Heart right ventricle (tissue), 16 donors: ENCODE measurements at places on chromosomes 5 and 9. TPM values are rescaled to one million over a fixed set of nuclear protein-coding genes. Genes with fewer than 3 reads are reported as not detected.

GRCh38 chr9:98861781-98862504, 54.5 kb downstream of the GALNT12 start:
- H3K27me3 ChIP-seq, result no peaks in the 10 kb centered on the region
- DNase-seq, result no peak
- H3K4me3 ChIP-seq, result no peak overlapping the region

GABRA6 gene
- not detected for total RNA-seq

C7 gene
- 399 TPM for total RNA-seq

DNA sequence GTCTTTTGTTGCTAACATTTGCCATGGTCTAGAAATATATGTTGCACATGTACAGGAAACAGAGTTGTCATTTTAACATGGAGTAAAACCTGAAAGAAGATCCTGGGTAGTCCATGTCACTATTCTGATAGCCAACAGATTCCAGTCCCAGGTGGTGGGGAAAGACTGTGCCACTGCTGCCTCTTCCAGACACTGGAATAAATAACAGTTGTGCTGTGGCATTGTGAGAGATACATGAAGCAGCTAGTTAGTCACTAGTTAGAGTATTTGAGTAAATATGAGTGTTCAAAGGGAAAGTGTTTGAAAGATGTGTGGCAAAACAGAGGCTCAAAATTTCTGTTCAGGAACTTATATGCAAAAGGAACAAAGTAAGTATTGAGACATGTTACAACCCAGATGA, 1408.3 kb downstream of the EFNA5 start:
- H3K4me1 ChIP-seq, result no peaks in the 10 kb centered on the region
- H3K36me3 ChIP-seq, result no peaks in the 10 kb centered on the region
- H3K4me3 ChIP-seq, result no peak overlapping the region
- no peak for DNase-seq
- no peak overlapping the region for H3K27ac ChIP-seq

- peak overlapping the region; percentile 87 for H3K4me3 ChIP-seq
- no peaks in the 10 kb centered on the region for H3K36me3 ChIP-seq
- no peaks in the 10 kb centered on the region for H3K4me1 ChIP-seq
- no peak for DNase-seq
- peak overlapping the region; percentile 79 for H3K27ac ChIP-seq
Observed at GRCh38 chr9:111897601-111898137, 1.1 kb downstream of the UGCG start.

GRCh38 chr9:33687779-33688178, 107.6 kb upstream of the PRSS3 start:
- no peak overlapping the region for H3K27ac ChIP-seq
- H3K4me1 ChIP-seq, result no peaks in the 10 kb centered on the region
- DNase-seq, result no peak
- H3K36me3 ChIP-seq, result no peaks in the 10 kb centered on the region
- H3K4me3 ChIP-seq, result no peak overlapping the region

PRKACG gene
- not detected for total RNA-seq

CDH12 gene
- total RNA-seq, result not detected

DNA sequence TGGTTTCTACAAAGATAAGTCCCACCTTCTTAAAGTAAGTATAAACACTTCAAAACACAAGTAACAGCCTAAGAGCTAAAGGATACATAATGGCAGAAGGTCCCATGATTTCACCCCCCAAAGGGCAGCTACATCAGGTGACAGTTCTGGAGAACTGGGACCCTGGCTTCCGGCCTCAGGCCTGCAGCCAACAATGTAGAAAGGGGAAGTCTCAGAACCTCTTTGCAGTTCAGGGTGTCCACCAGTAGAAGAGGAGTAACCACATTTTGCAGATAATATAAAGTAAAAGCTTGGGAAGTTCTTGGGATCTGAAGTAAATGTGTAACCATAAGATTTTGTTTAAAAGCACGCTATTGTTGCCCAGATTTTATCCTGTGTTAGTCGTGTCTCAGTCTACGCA, 267.4 kb upstream of the VLDLR start:
- H3K27ac ChIP-seq, result no peak overlapping the region
- no peaks in the 10 kb centered on the region for H3K27me3 ChIP-seq
- H3K4me1 ChIP-seq, result no peaks in the 10 kb centered on the region
- DNase-seq, result no peak

GRCh38 chr9:133709015-133709611, 29.0 kb downstream of the SARDH start:
- H3K4me3 ChIP-seq, result no peak overlapping the region
- H3K36me3 ChIP-seq, result no peaks in the 10 kb centered on the region
- peaks cover 20% of the 10 kb centered on the region for H3K27me3 ChIP-seq

CTNNA1 gene
- total RNA-seq, result 387 TPM

DNA sequence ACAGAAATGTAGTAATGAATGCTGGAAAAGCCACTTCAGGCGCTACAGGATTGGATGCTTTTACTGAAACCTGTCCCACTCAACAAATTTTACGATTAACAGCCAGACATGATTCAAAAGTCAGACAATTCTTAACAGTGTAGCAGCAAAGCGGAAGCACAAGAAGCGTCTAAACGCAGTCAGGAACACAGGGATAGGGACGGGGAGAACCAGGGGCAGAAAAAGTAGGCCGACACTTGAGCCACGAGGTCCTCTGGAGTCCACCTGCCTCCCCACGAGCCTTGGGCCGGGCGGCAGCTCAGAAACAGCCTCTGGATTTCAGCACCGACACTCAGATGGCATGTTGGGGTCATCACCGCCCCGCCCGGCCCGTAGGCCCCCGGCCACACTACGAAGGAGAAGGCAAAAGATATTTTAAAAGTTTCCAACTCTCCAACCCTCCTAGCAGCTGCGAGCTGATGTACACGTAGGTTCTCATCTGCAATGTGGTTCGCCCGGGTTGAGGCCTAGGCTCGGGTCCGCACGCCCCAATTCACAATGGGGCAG, 615 bp downstream of the RACK1 start:
- peak overlapping the region; percentile 76 for H3K4me3 ChIP-seq
- DNase-seq, result no peak
- peaks cover 2% of the 10 kb centered on the region for H3K36me3 ChIP-seq
- H3K4me1 ChIP-seq, result peaks cover 44% of the 10 kb centered on the region
- H3K27me3 ChIP-seq, result no peaks in the 10 kb centered on the region

GRCh38 chr5:44536650-44537260, 147.5 kb upstream of the FGF10 start:
- no peak overlapping the region for H3K4me3 ChIP-seq
- H3K27ac ChIP-seq, result no peak overlapping the region
- DNase-seq, result peak; percentile 18
- no peaks in the 10 kb centered on the region for H3K4me1 ChIP-seq
- H3K27me3 ChIP-seq, result no peaks in the 10 kb centered on the region

PCDHGA5 gene
- total RNA-seq, result 9.7 TPM

CMYA5 gene
- 1,452 TPM for total RNA-seq

DNA sequence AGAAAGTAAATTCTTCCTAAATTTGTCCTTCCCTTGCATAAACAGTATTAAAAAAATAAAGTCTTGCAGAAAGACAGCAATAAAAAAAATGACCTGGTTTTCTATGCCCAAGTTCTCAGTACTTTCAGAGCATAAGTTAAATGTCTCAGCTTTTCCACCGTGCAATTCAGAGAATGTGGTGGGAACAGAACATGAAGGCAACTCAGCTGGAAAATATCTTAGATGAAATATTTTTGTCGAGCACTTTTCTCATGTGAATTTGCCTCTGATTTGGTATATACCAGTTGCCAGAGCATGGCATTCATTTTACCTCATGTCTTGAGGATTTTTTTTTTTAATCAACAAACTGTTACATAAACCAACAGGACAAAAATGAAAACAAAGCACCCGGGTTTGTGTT, 176.1 kb downstream of the CETN3 start:
- H3K36me3 ChIP-seq, result no peaks in the 10 kb centered on the region
- H3K27ac ChIP-seq, result no peak overlapping the region
- no peak overlapping the region for H3K4me3 ChIP-seq
- H3K4me1 ChIP-seq, result no peaks in the 10 kb centered on the region
- no peak for DNase-seq

DNA sequence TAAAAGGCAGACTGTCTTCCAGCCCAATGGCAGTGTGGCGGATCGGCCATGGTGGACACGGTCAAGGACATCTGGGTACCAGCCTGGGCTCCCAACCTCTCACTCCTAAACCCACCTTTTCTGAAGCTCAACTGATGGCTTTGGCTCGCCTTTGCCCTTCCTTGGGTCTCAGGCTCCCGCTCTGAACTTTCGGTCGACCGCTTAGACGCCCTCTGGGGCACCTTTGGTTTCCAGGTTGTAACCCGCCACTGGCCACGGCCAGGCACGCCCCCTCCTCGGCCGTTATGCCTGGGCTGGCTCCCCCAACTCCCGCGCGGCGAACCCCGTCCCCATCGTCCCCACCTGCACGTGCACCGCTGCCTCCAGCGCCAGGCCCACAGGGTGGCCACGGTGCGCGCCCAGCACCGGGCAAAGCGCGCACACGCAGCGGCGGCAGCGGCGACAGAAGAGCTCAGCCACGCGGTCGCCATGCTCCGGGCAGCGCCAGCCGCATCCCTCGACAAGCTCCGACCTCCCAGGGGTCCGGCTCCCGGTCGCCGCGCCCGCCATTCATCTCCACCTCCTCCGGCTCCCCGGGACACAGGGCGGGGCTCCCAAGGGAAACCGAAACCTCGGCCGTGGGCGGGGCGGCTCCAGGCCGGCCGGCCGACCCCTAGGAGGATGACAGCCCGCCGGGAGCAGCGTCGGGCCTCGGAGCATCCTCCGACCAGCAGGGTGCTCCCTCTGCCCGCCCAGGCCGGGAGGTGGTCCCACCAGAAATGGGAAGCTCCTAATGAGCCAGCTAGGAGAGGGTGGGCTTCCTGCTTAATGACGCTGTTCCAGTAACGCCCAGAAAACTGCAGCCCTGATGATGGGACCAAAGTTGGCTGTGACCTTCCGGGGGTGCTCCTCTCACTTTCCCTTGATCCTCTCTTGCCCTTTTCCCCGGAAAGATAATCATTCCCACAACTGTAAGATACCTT, at the start of gene TRIM14:
TSS of gene TRIM14 (minus strand) at position 583 of the 962 bp plus-strand sequence. CDS start at position 549, 34 bp downstream.
- peak; percentile 37 for DNase-seq
- H3K36me3 ChIP-seq, result no peaks in the 10 kb centered on the region
- H3K27me3 ChIP-seq, result no peaks in the 10 kb centered on the region
- peak within 1 kb of the TSS; percentile 88 for H3K4me3 ChIP-seq
- peak within 1 kb of the TSS; percentile 89 for H3K27ac ChIP-seq
- H3K4me1 ChIP-seq, result peaks cover 18% of the 10 kb centered on the region

DNA sequence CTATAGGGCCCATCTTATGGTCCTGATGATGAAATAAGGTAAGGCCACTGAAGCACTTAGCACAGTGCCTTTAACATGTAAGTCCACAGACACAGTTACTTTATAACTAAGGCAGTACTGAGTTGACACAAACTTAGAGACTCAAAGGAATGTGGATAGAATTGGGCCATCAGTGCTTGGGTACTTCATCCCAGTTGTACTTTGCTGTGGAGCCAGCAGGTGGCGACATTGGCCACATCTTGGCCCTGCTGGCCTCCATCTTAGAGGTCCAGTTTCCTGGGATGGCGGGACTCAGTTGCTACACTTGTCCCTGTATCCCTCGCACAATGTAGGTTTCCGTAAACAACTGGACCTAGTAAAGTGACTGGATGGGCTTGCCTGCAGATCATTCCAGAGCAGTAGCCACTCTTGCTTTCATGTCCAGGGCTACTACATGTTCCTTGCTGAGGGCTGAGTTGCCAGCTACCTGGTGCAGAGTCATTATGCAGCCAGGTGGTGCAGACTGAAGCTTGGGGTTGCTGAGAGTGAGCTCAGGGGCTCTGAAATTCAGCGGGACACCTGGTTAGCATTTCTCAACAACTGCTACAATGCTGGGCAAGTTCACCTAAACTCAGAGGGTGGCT, 10.6 kb downstream of the MTAP start:
- no peaks in the 10 kb centered on the region for H3K27me3 ChIP-seq
- H3K27ac ChIP-seq, result peak overlapping the region; percentile 36
- peaks cover 15% of the 10 kb centered on the region for H3K36me3 ChIP-seq
- H3K4me1 ChIP-seq, result no peaks in the 10 kb centered on the region

TERT gene
- total RNA-seq, result not detected

- H3K36me3 ChIP-seq, result no peaks in the 10 kb centered on the region
- H3K27me3 ChIP-seq, result no peaks in the 10 kb centered on the region
- no peak overlapping the region for H3K27ac ChIP-seq
- no peak overlapping the region for H3K4me3 ChIP-seq
- DNase-seq, result no peak
Observed at GRCh38 chr5:158080112-158080511, 221.2 kb upstream of the CLINT1 start.

GRCh38 chr5:154411338-154411737, 34.5 kb upstream of the SAP30L start:
- H3K4me3 ChIP-seq, result no peak overlapping the region
- no peaks in the 10 kb centered on the region for H3K4me1 ChIP-seq

NFIB gene
- 122 TPM for total RNA-seq

DNA sequence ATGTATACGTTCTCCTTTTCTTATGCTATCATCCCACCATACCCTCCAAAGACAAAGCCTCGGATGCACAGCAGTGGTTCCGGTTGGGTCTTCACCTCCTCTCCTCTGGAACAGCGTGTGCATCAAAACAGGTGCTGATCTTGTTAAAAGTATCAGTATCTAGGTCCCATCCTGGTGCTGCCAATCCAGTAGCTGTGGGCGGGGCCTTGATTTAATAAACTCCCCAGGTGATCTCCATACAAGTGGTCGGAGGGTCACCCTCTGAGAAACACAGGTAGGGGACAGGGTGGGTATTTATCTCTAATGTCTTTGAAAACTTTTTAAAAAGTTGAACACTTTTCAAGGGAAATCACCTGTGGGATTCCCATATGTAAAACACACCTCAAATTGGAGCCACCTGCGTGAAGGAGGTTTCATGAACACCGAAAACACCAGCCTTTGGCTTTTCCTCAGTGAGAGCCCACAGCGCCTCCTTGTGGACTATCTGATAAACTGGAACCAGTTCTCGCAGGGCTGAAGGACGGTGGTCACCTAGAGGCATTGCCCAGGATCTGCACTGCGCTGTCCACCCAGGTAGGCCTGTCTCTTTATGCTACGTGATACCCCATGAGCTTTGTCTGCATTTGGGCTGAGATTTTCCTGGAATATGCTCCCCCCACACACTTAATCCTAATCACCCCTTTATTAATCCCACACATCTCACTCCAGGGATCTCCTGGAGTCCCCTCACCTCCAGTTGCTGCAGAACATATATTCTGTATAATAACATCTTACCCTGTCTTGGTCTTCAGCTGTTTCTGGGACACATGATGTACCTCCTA, 80.5 kb upstream of the EPB41L4B start:
- no peaks in the 10 kb centered on the region for H3K27me3 ChIP-seq
- no peaks in the 10 kb centered on the region for H3K36me3 ChIP-seq
- H3K4me1 ChIP-seq, result no peaks in the 10 kb centered on the region
- H3K4me3 ChIP-seq, result no peak overlapping the region
- DNase-seq, result no peak

DNA sequence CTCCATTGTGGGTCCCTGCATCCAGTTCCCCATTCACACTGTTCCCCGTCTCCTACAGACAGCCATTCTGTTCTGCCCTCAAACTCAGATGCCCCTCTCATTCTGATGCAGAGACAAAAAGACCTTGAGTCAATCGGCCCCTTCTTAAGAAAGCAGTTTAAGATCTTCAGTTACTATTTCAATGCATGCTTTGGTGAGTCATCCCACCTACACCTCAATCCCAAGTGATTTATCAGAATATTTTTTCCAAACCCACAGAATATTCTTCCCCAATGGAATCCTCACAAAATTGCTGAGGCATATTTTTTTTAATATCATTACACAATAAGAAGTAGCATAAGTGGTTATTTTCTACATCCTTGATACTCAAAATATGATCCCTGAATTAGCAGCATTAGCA, 92.4 kb upstream of the SLC1A1 start:
- H3K27ac ChIP-seq, result no peak overlapping the region
- no peaks in the 10 kb centered on the region for H3K4me1 ChIP-seq
- no peak for DNase-seq
- no peaks in the 10 kb centered on the region for H3K27me3 ChIP-seq
- H3K4me3 ChIP-seq, result no peak overlapping the region

GRCh38 chr9:27963836-27964235, 390.6 kb upstream of the C9orf72 start:
- no peak overlapping the region for H3K27ac ChIP-seq
- H3K36me3 ChIP-seq, result no peaks in the 10 kb centered on the region
- no peak overlapping the region for H3K4me3 ChIP-seq
- no peaks in the 10 kb centered on the region for H3K4me1 ChIP-seq
- no peak for DNase-seq
